ENCODE measurements at places on chromosomes 7 and 10.
A peak's percentile ranks its signal among the peaks of the same experiment; 100 is the strongest.

- no peak for DNase-seq
Measured at GRCh38 chr10:110409926-110410325, 87.8 kb upstream of the DUSP5 start.

- no peak for DNase-seq
Measured at GRCh38 chr7:11170175-11170574, 196.5 kb downstream of the PHF14 start.

GRCh38 chr7:137007001-137007694 lies 138.7 kb downstream of the CHRM2 start:
- DNase-seq, result no peak

GRCh38 chr10:50395271-50395670 lies 144.0 kb upstream of the ASAH2 start:
- no peak for DNase-seq

DNA sequence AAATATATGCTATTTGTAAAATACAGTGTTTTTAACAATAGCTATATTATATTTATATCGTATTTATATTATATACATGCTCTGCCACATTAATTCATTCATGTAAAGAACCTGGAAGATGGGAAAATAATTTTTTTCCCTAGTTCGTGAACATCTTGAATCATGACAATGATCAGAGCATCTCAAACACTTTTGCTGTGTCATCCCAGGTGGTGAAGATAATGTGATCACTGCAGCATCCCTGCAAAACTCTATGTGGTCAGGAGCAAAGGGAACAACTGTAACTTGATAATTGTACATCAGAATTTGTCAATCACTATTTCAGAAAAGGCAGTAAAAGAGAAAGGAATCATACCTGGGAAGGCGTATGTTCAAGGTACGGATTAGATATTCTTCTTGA lies 39.3 kb downstream of the RAPGEF5 start:
- DNase-seq, result no peak

DNA sequence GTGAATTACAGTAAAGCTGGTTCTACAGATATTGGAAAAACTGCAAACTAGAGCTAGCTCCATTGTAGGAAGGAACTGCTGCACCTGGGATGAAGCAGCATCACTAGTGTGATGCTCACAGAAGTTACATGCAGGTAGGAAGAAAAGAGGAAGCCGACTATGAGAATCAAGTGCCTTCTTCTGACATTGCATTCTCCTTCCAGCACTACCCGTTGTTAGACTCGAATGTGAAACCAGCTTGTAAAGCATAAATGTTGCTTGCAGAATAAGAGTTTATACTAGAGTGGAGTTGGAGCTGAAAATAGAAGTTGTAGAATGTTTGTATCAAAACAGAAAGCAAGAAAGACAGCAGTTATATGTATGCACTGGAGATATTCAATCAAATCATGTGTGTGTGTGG lies 49.9 kb downstream of the TRIM24 start:
- no peak for DNase-seq

DNA sequence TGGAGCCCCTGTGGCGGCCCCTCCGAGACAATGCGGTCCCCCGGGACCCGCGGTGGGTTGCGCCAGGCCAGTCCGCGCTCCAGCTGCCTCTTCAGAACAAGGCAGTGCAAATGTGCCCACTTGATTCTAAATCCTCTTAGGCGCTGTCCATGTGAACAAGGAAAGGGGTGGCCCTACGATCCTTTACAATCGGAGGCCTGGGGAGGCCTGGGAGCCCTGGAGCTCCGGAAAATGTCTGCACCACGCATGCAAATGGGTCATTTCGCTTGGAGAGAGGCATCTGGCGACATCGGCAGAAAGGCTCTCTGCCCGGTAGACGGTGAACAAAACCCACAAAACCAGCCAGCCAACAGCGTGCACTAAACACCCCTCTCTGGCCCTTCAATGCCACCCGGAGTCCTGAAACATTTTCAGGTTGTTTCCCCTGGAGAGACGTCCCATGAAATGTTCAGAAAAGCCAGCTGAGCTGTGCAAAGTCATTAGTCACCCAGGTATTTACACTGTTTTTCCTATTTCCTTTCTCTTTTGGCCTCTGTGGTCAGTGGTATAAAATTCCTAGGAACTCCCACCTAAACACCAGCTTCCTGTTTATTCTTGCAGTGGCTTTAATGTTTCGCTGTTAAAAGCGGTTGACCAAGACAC lies 102.8 kb upstream of the ZNF438 start:
- no peak for DNase-seq

- peak; percentile 37 for DNase-seq
Measured at GRCh38 chr10:93080350-93081046, 6.8 kb downstream of the CYP26A1 start.

DNA sequence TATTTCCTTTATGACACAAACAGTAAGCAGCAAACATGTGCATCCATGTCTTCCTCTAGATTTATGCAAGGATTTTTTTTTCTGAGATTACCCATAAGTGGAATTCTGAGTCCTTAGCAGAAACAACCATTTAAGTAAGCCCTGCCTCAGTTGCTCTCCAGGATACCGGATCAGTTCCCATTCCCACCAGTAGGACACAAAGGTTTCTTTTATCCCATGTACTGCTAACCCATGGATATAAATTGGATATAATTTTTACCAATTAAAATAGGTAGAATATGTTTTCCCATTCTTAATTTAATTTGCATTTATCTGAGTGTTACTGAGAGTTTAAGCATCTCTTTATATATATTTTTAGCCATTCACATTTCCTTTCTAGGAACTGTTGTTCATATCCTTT lies 280.9 kb downstream of the FGFR2 start:
- no peak for DNase-seq

GRCh38 chr10:36759141-36759805 lies 366.1 kb upstream of the ANKRD30A start:
- no peak for DNase-seq

DNA sequence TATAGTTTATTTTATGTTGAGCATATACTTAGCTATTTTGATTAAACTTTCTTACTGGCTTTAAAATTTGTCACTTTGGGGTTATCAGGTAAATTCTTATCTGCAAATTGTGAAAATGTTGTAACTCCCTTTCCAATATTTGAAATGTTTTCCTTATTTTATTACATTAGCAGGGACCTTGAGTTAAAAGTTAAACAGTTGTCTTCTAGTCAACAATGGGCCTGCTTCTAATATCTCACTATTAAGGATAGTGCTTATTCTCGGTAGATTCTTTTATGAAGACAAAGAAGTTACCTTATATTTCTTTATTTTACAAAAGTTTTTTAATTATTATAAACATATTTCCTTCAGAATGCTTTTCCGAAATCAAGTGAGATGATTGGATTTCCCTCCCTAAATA lies 53.7 kb upstream of the AHR start:
- DNase-seq, result no peak

DNA sequence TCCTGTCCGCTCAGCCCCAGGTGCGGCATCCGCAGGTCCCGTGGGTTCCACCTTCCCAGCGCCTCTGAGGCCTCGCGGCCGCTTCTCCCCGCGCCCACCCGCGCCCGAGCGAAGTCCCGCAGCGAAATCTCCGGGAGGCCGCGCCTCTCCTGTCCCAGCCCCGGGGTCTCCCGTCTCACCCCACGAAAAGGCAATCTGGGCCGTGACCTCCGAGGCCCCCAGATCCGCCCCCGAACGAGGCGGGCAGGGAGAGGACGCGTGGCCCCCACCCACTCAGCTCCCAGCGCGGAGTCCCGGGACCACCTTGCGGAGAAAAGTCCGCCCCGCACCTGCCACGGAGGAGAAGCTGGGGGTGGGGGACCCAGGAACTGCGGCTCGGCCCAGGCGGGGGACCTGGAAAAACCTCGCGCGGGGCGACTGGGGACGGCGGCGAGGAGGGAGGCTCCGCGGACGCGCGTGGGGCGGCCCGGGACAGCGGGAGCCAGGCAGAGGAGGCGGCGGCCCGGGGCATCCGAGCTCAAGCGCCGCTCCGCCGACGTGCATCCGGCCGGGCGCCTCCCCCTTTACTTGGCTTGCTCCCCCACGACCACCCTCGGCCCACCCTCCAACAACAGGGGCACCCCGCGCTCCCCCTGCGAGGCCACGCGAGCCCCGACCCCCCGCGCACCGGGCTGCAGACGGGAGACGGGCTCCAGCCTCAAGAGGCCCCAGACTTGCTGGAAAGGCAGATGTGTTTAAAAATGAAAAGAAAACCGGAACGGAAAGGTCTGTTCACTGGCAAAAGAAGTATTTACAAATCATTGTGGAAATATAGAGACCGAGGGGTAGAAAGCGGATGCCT lies 33.0 kb upstream of the RNF32 start:
- DNase-seq, result no peak

GRCh38 chr10:124385627-124386185 lies 33.0 kb downstream of the OAT start:
- DNase-seq, result no peak

GRCh38 chr10:10811562-10811961 lies 206.1 kb upstream of the CELF2 start:
- no peak for DNase-seq

GRCh38 chr7:157516311-157516710 lies 179.5 kb downstream of the DNAJB6 start:
- no peak for DNase-seq

GRCh38 chr7:19139706-19140327 lies 5.4 kb downstream of the FERD3L start:
- no peak for DNase-seq

DNA sequence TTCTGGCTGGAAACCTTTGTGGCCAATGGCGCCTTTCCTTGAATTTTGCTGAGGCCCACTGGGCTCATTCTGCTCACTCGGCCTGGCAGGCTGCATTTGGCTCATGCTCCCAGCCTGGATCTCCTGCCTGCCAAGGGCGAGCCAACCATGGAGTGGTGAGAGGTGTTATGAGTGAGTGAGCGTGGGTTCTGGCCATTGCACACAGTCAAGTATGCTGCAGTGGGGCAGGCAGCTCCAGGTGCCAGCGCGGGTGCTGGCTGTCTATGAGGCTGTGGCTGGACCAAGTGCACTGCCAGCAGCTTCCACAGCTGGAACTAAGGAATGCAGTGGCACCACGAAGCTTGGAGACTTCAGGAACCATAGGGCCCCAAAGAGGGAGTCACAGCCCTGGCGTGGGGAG lies 42.2 kb upstream of the TUBB8 start:
- DNase-seq, result no peak

DNA sequence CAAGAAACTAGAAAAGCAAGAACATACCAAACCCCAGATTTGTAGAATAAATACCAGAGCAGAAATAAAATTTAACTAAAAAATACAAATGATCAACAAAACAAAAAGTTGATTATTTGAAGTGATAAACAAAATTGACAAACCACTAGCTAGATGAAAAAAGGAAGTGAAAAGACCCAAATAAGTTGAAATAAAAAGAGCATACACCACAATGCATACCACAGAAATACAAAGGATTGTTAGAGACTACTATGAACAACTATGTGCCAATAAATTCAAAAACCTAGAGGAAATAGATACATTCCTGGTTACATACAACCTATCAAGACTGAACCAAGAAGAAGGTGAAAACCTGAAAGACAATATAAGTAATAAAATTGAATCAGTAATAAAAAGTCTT lies 333.4 kb downstream of the SH2D4B start:
- no peak for DNase-seq

DNA sequence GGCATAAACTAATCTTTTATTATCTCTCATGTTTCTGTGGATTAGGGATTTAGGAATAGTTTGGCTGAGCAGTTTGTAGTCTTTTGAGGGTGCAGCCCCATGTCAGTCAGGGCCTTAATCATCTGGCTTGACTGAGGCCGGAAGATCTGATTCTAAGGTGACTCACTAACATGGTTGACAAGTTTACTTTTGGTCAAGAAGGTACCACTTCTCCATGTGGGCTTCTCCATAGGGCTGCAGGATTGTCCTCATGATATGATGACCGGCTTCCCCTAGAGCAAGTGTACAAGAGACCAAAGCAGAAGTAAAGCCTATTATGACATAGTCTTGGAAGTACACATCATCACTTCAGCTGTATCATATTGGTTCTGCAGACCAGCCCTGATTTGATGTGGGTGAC lies 45.9 kb upstream of the OIT3 start:
- no peak for DNase-seq

DNA sequence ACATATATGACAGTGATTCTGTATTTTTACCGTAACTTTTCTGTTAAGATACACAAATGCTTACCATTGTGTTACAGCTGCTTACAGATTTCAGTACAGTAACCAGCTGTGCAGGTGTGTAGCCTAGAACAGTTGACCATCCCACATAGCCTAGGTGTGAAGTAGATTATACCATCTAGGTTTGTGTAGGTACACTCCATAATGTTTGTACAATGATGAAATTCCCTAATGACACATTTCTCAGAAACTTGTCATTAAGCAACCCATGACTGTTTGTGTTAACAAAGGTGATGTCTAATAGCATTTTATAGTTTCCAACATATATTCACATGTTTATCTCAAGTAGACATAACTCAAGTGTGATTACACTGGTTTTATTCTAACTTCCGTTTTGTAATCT lies 218.5 kb downstream of the PLXDC2 start:
- no peak for DNase-seq

- no peak for DNase-seq
Measured at GRCh38 chr10:69848454-69848853, 46.7 kb downstream of the COL13A1 start.

- DNase-seq, result peak; percentile 22
Measured at GRCh38 chr10:127243490-127244272, 47.3 kb upstream of the INSYN2A start.

DNA sequence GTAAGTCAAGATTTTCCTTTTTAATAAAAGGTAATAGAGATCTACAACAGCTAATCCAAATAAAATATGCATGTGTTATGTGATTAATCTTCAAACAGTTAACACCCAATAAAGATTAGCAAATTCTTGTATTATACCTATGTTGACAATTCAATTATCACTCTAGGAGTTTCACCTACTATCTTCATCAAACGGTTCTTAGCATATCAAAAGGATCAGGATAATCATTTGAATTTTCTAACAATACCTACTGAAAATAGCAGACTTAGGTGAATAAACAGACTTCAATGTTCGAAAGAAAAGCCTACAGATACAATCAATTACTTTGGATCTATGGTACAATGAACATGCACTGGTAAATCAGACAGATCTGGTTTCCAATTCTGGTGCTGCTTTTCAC lies 268.3 kb downstream of the CACNA2D1 start:
- DNase-seq, result no peak

DNA sequence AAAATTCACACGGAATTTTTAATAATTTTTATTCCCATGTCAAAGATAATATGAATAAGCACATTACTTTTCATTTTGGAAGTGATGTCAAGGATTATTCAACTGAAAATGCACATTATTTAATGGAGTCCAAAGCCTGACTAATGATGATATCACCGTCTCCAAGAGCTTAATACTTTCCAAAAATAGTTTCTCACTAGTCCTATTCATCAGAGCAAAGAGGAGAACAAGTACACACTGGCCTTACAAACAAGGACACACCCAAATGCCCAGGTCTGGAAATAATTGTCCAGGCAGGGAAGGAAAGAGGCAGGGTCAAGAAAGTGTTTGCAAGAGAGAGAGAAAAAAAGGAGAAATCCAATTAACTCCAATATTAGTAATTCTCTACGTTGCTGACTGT lies 216.8 kb upstream of the CCDC6 start:
- DNase-seq, result no peak

GRCh38 chr10:124691421-124692099 lies 52.6 kb downstream of the FAM53B start:
- DNase-seq, result no peak

- no peak for DNase-seq
Measured at GRCh38 chr10:64174666-64175255, 653.6 kb downstream of the REEP3 start.
